Sigmoid colon (tissue), 7 donors: ENCODE measurements at places on chromosomes 16 and 17.

DNA sequence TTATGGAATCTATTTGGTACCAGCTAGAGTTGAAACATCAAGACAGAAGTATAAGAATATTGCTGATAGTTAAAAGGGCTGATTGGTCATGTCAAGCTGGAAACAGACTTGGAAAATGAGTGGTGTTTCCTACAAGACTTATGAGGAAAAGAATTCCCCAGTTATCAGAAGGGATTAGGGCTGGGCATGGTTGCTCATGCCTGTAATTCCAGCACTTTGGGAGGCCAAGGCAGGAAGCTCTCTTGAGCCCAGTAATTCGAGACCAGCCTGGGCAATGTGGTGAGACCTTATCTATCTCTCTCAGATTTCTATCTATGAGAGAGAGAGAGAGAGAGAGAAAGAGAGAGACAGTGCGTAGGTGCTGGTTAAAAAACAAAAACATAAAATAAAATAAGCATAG is 139.5 kb upstream of the PMFBP1 start:
- DNase-seq: no peak

GRCh38 chr17:58597371-58597770 is 82.9 kb upstream of the MTMR4 start:
- DNase-seq: peak; percentile 1

GRCh38 chr17:79715943-79716797 is 14.6 kb upstream of the ENPP7 start:
- DNase-seq: no peak

DNA sequence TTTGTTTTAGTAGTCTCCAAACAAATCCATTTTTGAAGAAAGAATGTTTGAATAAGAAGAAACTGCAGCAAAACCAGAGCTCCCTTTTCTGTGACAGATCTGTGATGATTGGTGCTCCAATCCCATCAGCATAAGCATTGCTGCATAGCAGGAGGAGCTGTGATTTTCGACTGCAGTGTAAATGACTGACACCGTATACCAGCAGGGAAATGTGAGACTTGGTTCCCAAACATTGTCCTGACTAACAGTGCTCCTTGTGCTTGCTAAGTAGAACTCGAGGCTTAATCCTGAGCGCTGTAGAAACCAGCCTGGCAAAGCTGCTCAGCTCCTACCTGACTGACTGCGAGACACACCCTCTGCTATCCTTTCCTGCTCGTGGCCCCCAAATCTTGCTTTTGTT is 57.2 kb downstream of the NUP93 start:
- DNase-seq: no peak

GRCh38 chr17:62644487-62645173 is 17.2 kb downstream of the MRC2 start:
- peak; percentile 56 for DNase-seq

DNA sequence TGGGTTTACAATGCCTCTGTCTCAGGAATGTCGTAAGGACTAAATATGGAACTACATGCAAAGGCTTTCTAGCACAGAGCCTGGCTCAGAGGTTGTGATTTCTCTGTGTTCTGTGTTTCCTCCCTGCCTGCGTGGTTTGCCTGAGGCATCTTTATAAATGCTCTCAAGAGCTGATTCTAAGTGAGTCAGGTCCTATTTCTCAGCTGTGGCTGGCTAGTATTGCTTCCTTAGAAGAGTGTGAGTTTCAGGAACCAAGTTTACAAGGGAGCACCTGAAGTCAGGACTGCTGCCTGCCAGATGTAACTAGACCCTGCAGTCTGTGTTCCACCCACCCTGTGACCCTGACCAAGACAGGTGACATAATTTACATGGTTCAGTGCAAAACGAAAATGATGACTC is 8.0 kb upstream of the CCL1 start:
- DNase-seq: no peak
